ENCODE measurements at places on chromosomes 1 and 21.

DNA sequence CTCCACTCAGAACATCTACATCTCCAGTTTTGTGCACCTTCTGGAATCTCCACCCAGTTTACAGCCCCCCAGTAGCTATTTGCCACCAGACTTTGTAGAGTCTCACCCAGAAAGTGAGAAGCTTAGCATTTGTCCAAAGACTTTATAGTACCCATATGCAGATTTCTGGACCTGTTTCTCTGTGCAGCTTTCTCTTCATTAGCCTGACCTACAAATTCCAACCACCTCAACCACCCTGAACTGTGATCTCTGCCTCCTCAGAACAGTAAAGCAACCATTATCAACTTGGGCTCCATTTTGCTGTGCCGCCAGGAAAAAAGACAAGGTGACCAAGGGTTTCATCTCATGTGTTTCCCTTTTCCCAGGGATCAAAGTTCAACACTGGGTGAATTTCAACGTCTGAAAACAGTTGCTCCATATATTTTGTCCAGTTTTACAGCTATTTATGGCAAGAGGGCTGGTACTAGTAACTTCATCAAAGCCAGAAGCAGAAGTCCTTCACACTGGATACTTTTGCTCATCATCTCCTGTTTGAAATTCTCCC lies 36.5 kb upstream of the DDAH1 start:
- DNase-seq: no peak

GRCh38 chr1:1547011-1547410 lies 6.6 kb upstream of the TMEM240 start:
- no peak for DNase-seq

DNA sequence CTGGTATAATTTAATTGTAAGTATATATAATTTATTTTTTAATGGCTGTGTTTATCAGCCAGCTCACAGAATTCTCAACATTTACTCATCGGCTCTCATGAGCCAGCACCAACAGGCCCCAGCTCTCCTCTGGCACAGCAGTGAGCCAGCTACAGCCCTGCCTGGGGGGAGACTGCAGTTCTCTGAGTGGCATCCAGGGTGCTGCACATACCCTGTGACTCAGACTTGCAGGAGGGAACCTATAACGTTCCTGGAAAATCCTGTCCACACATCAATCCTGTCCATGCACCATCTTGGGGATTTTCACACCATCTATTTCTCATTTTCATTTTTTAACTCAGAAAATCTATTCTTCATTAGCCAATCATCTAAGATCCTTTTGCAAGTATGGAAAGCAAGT lies 36.5 kb downstream of the FHAD1 start:
- DNase-seq: no peak

GRCh38 chr1:116777831-116778830 lies 23.9 kb downstream of the CD2 start:
- no peak for DNase-seq

- no peak for DNase-seq
Observed at GRCh38 chr1:67749263-67749843, 64.4 kb downstream of the GADD45A start.

DNA sequence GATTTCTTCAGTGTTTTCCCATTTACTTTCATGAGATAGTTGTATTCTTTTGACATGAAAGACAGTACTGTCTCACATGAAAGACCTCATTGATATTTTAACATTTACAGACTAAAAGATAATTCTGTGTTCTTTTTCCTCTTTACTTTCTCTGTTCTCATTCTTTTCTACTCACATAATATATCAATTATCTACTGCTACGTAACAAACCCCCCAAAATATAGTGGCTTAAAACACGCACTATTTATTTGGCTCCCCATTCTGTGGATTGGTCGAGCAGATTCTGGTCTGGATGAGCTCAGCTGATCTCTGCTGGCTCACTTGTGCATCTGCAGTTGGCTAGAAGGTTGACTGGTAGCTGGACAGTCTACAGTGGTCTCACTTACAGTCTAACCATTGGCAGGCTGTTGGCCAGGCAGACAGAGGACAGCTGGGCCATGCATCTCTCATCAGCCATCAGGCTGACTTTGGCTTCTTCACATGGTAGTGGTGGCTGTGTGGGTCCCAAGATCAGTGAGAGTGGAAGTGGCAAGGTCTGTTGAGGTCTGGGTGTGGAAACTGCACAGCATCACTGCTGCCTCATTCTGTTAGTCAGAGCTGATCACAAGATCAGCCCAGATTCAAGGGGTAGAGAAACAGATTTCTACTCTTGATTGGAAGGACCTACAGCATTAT lies 63.2 kb downstream of the MPZL1 start:
- no peak for DNase-seq

DNA sequence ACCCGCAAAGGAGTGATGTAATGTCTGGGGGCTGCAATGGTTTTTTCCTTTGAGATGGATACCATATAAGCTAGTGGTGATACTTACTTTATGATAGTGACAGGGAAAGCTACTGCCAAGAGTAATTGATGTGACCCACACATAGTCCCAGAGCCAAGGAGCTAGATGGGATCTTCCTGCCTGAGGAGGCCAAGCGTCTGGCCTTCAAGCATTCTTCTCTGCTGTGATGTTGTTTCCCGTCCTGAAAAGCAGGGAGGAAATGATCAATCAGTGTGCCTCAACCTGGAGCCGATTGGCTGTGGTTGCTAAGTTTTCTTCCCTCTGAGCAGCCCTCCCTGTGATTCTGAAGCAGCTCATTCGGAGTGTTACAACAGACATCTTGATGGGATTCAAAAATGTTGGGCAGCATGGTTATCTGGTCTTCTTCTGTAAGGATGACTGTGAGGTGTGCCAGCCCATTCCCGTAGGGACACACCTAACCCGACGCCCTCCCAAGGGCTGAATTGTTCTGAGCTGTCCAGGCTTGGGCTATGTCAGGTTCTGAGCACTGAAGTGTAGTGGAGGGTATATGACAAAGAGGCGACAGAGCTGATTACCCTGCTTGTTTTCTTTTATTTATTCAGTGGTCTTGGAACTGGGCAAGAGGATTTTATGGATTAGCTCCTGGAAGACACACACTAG lies 56.7 kb downstream of the UCK2 start:
- DNase-seq: no peak

- peak; percentile 22 for DNase-seq
Observed at GRCh38 chr1:105137543-105138457, 1388.1 kb downstream of the AMY1C start.

DNA sequence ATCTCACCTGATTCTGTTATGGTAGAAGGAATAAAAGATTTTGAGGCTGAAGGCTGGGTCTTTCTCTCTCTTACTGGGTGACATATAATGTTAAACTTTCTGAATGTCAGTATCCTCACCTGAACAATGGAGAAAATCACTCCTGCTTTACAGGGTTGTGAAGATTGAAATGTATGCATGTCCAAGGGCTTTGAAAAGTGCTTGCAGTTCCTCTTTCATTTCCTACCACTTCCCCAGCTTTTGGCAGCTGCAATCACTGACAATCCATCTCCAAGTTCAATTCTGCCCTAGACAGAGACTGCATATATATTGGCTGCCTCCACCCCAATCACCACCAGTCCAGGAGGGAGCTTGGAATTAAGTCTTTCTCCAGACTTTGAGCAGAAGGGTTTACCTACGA lies 39.8 kb downstream of the FAM78B start:
- DNase-seq: no peak

GRCh38 chr1:37234941-37235418 lies 200.7 kb upstream of the GRIK3 start:
- peak; percentile 20 for DNase-seq

DNA sequence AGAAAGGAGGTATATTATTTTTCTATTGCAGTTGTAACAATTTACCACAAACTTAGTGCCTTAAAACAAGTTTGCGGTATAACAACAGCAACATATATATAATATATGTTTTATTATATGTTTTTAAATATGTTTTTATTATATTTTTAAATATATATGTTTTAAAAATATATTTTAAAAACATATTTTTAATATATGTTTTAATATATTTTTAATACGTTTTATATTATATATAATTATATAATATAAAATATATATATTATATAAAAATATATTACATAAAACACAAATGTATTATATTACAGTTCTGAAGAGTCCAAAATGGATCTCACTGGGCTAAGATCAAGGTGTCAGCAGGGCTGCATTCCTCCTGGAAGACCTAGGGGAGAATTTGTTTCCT lies 27.5 kb upstream of the FNBP1L start:
- DNase-seq: no peak

DNA sequence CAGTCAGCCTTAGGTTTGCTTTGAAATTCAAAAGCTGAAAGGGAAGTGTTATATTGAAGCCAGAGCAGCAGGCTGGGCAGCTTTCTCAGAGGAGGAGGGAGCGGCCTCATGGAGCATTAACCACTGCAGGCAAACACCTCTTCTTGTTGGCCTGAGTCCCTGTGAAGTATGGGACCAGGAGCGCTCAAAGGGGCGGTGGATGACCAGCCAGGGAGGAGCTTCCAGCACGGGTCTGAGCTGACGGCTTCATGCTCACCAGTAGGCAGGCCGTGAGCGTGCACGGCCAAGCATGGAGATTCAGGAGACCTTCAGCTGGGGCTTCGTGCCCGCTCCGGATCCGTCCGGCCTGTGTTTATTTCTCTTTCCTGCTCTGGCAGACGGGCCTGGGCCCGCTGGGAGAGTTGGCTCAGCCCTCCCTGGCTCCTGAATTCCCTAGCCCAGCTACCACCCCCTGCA lies 245.2 kb downstream of the TRABD2B start:
- peak; percentile 77 for DNase-seq

DNA sequence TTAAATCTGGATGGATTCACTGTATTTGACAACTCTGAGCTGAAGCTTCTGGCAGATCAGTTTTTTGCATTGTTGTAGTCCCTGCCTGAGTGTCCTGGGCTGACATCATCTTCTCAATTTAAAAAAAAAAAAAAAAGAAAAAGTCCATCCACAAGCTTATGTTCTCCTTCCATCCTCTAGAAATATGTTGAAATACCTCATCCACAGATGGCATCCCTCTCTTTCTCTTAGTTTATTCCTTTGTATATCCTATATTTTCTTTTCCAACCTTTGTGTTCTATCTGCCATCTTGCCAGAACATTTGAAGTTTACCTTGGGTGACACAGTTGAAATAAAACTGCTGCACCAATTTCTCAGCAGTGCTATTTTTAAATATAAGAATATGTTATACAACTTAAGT lies 184.4 kb upstream of the PKN2 start:
- DNase-seq: no peak

- DNase-seq: no peak
Observed at GRCh38 chr1:229111703-229112319, 159.1 kb upstream of the RAB4A start.

- no peak for DNase-seq
Observed at GRCh38 chr1:42930178-42931107, 28.2 kb downstream of the SLC2A1 start.

- DNase-seq: no peak
Observed at GRCh38 chr1:5494518-5494917, 497.7 kb downstream of the NPHP4 start.

GRCh38 chr1:62025154-62025553 lies 169.5 kb upstream of the L1TD1 start:
- DNase-seq: no peak

- peak; percentile 27 for DNase-seq
Observed at GRCh38 chr1:15749399-15750291, 7.3 kb downstream of the TMEM82 start.

DNA sequence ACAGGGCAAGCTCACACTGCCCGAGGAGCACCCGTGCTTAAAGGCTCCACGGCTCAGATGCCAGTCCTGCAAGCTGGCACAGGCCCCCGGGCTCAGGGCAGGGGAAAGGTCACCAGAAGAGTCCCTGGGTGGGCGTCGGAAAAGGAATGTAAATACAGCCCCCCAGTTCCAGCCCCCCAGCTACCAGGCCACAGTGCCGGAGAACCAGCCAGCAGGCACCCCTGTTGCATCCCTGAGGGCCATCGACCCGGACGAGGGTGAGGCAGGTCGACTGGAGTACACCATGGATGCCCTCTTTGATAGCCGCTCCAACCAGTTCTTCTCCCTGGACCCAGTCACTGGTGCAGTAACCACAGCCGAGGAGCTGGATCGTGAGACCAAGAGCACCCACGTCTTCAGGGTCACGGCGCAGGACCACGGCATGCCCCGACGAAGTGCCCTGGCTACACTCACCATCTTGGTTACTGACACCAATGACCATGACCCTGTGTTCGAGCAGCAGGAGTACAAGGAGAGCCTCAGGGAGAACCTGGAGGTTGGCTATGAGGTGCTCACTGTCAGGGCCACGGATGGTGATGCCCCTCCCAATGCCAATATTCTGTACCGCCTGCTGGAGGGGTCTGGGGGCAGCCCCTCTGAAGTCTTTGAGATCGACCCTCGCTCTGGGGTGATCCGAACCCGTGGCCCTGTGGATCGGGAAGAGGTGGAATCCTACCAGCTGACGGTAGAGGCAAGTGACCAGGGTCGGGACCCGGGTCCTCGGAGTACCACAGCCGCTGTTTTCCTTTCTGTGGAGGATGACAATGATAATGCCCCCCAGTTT lies 1.3 kb downstream of the CELSR2 start:
- no peak for DNase-seq

GRCh38 chr1:240424740-240425464 lies 187.1 kb downstream of the GREM2 start:
- DNase-seq: no peak

GRCh38 chr1:52400131-52400530 lies 4.1 kb downstream of the ORC1 start:
- no peak for DNase-seq

GRCh38 chr1:11383553-11384169 lies 95.3 kb upstream of the DISP3 start:
- DNase-seq: no peak

DNA sequence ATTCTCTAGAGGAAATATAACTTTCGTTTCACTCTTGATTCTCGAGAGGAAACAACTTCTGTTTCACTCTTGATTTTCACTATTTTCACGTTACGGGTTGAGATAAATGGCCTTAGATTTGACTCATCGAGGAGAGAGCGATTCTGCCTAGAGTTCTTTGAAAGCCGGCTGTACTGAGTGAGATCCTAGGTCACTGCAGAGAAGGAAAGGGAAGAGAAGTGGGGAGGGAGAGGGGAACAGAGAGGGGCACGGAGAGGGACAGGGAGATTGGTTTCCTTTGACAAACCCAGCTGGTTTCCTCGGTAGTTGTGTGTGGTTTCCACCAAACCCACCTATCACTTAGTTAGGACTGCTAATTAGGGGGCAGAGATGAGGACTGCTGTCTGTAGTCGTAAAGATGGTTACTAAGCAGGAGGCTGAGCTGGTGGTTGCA lies 21.6 kb upstream of the GPR137B start:
- DNase-seq: no peak

GRCh38 chr1:224774378-224774777 lies 155.1 kb upstream of the DNAH14 start:
- no peak for DNase-seq

DNA sequence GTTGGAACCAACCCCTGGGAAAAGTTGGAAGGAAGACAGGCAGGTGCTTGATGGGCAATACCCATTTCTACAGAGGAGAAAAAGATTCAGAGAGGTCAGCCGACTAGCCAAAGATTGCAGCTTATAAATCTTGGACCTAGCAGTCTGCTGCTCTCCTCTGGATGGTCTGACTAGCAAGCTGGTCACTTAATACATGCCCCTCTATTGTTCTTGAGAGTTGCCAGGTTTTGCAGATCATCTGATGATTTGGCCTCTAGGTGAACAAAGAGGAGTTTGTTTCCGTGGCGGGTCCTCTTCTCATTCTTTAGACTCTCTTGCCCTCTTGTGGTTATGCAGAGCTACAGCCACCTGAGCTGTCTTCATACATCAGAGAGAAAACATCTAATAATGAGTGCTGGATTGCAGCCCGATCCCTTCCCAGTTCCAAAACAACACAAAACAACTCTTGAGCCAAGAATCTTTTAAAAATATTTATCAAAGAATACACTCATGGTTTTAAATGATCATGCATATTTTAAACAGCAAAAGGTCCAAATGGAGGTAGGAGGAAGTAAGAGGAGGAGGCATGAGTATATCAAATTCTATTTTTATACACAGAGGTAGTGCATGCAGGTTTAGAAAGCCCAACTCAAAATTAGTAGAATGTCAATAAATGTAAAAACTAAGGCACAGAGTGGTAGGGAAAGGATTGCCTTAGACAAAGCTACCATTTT lies 115.7 kb downstream of the SLC30A10 start:
- DNase-seq: peak; percentile 62
